COR-L47 (cell line): ENCODE measurements at places on chromosomes 1 and 21.
A peak's percentile ranks its signal among the peaks of the same experiment; 100 is the strongest.

- DNase-seq = no peak
Measured at GRCh38 chr1:170768929-170769328, 105.0 kb downstream of the PRRX1 start.

DNA sequence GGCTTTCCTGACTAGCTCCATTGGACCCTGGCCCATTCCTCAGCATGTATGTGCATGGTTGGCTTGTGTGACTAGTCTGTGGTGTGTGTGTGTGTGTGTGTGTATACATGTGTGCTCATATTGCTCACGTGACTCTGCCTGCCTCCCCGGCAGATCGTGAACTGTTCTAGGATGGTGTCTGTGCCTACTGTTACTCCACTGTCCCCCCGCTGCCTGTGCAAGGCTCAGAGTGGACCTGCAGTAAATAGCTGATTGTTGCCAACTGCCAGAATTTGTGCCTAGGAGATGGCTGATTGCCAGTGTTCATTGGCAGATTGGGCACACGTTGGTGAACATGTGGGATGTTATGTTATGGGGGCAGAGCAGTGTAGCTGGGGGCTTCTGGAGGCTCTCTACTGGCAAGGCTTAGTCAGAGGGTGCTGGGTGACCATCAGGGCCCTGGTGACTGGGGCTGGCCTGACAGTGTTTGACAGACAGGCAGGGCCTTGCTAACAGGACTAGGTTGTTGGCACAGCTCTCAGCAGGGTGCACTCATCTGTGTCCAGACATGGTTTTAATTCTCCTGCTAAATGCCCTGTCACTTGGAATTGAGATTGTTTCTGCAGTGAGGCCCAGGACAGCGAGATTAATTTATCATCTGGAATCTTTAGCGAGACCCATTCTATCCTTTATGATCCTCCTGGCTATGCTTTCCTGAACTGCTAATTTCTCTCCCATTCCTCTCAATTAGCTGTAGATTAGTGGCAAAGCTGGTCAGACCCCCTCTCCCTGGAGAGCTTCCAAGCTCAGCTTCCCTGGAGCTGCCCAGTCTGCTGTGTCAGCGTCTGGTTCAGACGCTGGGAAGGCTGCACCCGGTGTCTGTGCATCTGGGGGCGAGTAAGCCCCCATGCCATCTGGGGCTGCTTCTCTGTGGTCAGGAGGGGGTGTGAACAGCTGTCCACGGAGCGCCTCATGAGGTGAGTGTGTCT, 20.8 kb downstream of the SLC6A17 start:
- peak; percentile 71 for DNase-seq

DNA sequence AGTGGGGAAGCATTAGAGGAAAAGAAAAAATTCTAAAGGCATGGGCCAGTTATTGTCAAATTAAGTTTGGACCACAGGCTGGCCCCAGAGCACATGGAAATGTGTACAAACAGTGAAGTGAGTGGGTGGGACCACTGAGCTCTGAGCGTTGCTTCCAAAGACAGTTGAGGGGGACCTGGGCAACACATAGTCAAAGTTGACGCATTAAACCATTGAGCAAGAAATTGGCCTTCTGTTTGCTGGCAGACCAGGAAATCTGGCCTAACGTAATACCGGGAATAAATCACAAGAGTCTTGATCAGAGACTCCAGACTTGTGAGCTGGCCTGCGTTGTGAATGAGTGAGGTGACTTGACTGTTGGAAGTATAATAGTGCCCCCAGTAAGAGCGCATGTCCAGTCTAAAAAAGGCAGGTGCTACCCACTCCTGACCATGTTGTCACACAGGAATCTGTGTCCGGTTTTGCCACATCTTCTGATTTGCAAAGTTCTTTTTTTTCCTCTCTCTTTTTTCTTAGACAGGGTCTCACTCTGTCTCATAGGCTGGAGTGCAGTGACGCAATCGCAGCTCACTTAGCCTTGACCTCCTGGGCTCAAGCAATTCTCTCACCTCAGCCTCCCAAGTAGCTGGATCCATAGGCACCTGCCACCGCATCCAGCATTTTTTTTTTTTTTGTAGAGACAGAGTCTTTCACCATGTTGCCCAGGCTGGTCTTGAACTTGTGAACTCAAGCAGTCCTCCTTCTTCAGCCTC, 10.7 kb downstream of the EPHB2 start:
- no peak for DNase-seq

GRCh38 chr1:38560457-38560856, 299.1 kb downstream of the RRAGC start:
- no peak for DNase-seq

DNA sequence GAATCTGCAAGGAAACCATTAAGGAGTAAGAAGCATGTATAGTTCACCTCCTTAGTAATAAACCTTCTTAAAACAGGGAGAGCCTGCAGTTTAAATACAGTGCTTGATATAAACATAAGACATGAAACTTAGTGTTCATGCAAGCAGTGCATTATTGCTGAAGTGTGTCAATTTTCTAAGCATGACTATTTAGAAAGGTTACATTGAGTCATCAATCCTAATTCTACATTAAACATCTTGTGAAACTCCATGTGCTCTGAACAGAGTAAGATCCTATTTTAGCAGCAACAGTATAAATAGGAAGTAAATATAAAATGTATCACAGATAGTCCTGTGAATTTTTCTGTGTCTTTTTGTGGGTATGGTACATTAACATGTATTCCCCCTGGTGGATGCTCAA, 135.5 kb downstream of the ESRRG start:
- DNase-seq = no peak

GRCh38 chr1:226681652-226682493, 57.2 kb downstream of the ITPKB start:
- DNase-seq = no peak

- no peak for DNase-seq
Measured at GRCh38 chr1:93016171-93016570, 54.9 kb upstream of the DIPK1A start.

DNA sequence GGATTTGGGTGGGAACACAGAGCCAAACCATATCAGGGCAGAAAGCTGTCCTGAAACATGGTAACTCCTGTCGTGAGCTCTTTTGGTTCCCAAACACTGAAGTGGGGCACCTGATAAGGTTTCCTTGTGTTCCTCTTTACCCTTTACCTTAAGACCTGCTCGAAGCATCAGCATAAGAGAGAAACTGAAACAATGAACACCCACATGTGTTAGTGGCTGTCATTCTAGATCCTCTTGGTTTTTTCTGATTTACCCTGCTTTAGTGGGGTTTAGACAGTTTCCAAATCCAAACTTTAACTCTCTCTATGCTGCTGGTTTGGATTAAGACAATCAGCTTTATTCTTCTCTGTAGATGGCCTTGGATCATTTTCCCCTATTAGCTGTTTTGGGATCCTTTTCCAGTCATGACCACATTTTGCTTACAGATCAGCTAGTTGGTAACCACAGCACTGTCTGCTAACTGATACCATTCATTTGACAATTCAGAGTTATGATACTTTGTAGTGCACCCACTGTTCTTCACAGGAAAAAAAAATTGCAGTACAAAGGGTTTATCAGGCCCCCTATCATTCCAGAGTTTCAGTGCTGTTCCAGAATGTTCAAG, 975 bp upstream of the MNDA start:
- DNase-seq = no peak

DNA sequence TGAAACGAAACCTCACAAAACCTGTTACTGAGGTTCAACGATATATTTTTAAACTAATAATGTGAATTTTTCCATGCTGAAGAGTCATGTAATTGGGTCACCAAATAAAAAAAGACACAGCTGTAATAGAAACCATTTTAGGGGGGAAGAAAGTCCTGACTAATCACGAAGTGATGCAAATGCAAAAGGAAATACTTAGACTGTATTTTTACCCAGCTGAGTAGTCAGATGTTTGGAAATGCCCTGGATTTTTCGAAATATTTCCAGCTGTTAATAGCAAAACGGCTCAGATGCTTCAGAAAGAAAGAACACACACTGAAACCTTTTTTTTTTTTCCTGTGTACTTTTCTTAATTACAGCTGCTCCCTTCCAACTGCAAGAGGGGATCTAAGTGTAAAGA, 210.3 kb downstream of the SETD4 start:
- no peak for DNase-seq

DNA sequence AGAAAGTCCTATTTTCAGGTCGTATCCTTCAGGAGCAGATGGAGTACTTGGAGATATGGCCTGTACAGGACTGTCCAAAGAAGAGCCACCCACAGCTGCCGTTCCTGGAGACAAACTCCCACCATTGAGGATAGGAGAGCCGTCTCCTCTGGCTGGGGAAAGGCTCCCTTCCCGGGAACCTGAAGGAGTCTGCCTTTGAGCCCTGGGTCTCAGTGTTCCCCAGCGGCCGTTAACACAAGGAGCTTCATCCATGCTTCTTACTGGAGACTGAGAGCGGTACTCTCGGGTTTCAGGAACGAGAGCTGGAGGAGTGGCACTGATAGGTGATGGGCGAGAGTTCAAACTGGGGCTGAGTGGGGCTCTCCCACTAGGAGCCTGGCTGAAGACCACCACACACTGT, 14.4 kb upstream of the CPLANE2 start:
- DNase-seq = no peak

- no peak for DNase-seq
Measured at GRCh38 chr1:43018121-43018520, 59.5 kb upstream of the SLC2A1 start.

DNA sequence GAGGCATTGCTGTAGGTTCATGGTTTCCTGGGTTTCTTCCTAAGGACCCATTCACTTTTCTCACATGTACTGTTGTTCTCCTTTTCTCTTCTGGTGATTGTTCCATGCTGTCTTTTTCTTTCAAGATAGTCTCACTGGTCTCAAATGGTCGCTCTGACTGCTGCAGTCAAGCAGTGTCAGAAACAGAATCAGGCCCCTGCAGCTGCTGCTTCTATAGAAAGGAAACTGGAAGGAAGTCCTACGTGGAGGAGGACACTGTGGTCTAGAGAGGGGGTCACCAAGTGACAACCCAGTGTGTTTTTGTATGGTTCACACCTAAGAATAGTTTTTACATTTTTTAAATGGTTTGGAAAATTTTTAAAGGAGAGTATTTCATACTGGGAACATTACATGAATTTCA, 2.4 kb downstream of the NECAP2 start:
- DNase-seq = no peak
